Hematopoietic multipotent progenitor cell (in vitro differentiated cells): ENCODE measurements at places on chromosomes 2 and 18.

GRCh38 chr2:168243061-168243460 lies 4.3 kb downstream of the STK39 start:
- DNase-seq: no peak

DNA sequence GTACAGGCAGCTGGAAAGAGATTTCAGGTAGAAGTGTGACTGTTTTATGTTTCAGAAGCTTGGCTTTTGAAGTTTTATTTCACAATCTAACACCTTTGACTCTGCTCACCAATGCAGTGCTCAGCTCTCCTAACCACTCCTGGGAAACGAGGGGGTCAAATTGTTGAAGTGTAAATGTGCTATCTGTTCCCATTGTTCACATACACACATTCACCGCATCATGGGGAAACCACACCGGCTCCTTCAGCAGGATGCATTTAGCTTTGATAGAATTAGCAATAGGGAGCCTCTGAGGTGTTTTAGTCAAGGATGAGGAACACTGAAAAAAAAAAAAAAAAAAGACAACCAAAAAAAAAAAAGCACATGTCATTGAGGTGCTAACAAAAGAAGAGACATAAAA lies 13.4 kb upstream of the DLGAP1 start:
- DNase-seq: no peak

- DNase-seq: no peak
These were observed 274.0 kb upstream of the FIGN start for GRCh38 chr2:164009756-164010337.

- no peak for DNase-seq
These were observed 56.9 kb upstream of the TMEM178A start for GRCh38 chr2:39608686-39609441.

GRCh38 chr2:149808556-149808955 lies 221.0 kb upstream of the MMADHC start:
- DNase-seq: no peak

GRCh38 chr2:65096948-65097347 lies 33.0 kb downstream of the RAB1A start:
- DNase-seq: no peak

DNA sequence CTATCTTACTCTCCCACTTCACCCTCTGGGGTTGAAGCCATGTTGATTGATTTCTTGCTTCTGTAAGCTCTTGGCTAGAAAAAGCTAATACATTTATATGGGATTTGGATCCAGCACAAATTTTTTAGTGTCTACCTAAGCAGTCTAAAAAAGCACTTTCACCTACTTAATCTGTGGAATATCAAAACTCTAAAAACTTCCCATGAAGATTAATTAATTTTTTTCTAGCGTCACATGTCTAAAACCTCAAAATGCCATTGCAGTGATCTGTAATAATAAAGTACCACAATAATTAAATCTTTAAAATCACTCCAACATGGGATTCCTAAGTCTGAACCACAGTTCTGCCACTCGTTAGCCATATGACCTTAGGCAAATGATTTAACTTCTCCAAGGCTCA lies 180.1 kb downstream of the EN1 start:
- DNase-seq: no peak

DNA sequence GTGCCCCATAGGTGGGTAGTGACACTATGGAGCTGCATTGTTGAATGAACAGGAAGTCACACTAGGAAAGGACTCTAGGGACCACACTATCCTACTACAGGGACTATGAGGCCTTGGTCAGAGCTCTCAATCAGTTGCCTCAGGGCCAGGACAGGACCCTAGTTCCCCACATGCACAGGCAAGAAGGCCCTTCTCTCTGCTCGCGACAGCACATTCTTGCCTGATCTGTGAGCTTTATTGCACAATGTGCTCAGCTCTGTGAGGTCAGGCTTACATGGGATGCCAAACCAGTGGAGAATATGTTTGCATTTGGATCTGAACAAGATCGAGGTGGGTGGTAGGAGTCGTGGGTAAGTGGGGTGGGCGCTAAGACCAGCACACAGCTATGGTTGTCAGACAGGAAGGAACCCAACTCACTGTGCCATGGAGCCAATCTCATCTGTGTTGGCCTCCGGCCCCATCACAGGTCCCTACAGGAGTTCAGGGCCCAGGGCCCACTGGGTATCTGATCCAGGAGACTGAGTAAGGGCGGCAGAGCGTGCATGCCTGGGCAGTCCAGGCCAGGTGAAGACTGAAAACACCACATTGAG lies 8.0 kb downstream of the PCARE start:
- DNase-seq: no peak

GRCh38 chr2:219253753-219254589 lies at the start of gene TUBA4A:
Gene TUBA4A, minus strand, starts transcription at chr2:219253918. Its CDS starts 60 bp downstream, at chr2:219253858.
- DNase-seq: peak; percentile 85

GRCh38 chr2:10193851-10194820 lies 71.6 kb downstream of the RRM2 start:
- DNase-seq: no peak

DNA sequence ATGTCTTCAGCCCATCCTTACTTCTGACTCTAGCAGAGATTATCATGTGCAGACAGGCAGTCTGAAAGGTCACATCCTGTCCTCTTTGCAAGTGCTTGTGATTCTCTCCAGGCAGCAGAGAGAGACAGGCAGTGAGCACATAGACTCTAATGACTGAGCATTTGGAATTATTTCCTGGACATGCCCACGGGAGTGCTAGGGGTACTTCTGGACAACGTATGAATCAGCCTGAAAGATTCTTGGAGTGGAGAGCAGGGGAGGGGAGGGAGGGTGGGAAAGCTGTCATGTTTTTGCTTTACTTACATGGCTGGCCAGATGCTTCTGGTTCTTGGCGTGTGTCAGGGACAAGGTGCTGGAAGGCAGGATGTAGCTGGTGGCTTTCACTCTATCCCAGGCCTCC lies 150.6 kb downstream of the RIF1 start:
- no peak for DNase-seq

DNA sequence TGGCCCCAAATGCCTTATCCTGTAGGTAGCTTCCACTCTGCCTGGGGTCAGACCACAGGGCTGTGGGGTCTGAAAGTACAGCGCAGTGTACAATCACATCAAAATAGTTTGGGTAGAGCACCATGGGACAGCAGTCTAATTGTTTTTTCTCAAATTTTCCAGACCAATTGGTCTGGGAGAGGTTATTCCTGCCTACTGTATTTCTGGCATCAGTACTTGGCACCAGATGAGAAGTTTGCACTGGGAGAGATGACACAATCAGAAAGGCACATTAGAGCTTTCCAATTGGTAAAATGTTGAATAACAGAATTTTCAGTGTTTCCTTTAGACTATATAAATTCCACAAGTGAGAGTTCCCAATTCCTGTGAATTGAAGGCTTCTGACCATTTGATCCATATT lies 30.9 kb upstream of the LRRTM1 start:
- DNase-seq: no peak

DNA sequence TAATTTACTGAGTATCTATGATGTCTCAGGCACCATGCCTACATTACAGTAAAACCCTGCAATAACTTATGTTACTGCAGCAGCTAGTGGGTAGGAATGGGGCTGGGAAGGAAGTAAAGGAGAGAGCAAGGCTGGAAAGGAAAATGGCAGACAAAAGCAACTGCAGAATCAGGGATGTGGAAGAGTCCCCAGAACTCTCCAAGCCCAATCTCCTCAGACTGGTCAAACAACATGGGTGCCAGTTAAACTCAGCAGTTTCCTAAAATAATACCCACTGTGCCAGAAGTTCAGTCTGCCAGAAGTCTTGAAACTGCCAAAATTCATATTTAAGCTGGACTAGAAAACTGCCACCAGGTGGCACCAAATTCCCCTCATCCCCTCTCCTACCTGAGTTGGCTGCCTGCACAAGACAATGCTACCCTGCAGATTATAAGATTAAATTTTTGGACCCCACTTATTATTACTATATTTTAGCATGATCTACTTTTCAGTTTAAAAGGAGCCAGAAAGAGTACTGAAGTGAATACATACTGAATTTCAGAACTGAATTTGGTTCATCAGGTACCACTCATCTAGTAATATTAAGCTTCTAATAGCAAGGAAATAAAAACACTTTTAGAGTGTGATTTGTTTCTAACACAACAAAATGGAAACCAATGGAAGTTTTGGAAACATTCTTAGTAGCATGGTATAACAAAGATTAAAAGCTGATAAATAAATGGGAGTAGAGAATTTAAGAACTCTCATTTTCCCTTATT lies 86.8 kb upstream of the DNER start:
- DNase-seq: peak; percentile 57

- no peak for DNase-seq
These were observed 40.8 kb downstream of the PDIA6 start for GRCh38 chr2:10771786-10772185.

DNA sequence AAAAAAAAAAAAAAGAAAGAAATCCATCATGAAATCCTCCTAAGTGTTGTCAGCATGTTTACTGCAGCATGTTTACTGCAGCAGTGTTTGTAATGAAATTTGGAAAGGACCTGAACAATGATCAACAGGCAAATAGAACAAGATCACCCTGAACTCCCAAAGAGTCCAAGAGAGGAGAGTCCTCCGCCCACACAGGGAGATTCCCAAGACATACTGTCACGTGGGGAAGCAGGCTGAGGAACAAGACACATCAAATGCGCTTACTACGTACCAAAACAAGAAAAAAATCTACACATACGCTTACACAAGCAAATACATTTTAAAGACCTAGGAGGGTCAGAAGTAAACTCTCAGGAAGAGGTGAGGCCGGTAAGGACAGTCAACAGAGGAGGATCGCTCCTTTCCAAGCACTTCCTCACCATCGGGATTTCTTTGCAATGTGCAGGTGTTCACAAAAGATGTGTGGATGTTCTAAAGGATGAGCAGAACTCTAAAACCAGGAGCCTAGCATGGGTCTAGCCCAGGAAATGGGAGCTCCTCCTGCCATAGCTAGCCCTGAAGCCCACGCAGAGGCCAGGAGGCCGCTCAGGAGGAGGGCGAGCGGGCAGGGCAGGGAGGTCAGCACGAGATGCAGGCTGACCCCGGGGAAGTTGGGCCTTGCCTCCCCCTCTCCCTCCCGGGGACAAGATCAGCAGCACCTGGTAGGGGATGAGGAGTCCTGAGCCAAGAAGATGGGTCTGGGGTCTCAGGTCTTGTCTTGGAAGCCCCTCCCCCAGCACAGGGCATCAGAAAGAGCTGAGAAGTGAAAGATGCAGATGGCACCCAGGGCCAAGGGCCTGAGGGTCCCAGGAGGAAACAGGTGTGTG lies 66.4 kb downstream of the ZNF516 start:
- DNase-seq: no peak

DNA sequence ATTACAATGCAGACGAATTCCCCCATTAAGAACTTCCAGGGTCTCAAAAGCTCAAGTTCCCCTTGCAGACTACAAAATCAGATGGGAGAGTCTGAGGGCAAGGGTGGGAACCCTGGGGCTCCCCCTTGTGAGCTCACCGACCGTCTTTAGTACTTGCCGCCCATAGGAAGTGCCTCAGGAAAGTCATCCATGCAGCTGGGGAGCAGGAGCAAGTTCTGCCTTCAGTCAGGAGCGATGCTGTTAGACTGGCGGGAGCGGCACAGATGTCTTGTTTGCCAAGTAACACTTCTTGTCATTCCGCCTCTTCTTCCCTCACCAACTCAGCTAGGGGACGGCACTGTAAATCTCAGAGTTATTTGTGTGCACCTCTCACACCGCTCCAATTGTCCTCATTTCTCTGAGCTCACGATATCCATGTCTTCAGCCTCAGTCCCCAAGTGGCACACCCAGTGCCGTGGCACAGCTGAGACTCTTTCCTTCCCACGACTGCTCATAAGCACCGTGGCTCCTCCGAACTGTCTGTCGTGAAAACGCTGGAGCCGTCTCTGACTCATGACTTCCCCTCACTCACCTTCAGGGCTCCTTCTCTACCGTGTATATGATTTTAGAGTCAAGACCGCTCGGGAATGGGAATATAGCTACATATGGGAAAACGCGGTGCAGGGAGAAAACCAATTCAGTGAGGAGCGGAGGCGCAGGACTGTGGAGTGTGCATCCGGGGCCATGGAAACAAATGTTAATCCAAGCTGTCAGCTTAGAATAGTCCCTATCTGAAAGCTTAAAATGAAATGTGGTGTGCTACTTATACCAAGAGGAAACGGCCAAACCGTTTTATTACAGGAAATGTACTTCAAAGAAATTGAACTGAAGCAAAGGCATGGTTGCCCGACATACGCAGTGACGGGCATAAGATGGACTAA lies 34.0 kb downstream of the UXS1 start:
- no peak for DNase-seq

DNA sequence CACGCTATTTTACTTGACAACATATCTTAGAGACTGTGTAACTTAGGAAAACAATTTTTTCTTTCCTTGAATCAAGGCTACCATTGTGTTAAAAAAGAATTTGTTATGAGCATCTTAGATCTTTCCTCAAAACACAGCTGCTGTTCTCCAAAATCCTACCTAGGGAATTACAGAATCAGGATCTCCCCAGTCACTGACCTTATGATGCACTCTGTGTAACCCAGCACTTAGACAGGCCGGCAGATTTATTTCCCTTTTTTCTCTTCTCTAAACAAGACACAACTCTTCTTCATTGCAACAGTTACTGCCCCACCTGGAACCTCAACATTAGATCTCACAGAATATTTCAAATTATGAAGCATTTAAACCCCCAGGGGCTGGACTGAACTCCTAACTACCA lies 13.5 kb upstream of the C2orf15 start:
- DNase-seq: no peak

GRCh38 chr2:147547440-147547839 lies 297.4 kb upstream of the ACVR2A start:
- DNase-seq: no peak

DNA sequence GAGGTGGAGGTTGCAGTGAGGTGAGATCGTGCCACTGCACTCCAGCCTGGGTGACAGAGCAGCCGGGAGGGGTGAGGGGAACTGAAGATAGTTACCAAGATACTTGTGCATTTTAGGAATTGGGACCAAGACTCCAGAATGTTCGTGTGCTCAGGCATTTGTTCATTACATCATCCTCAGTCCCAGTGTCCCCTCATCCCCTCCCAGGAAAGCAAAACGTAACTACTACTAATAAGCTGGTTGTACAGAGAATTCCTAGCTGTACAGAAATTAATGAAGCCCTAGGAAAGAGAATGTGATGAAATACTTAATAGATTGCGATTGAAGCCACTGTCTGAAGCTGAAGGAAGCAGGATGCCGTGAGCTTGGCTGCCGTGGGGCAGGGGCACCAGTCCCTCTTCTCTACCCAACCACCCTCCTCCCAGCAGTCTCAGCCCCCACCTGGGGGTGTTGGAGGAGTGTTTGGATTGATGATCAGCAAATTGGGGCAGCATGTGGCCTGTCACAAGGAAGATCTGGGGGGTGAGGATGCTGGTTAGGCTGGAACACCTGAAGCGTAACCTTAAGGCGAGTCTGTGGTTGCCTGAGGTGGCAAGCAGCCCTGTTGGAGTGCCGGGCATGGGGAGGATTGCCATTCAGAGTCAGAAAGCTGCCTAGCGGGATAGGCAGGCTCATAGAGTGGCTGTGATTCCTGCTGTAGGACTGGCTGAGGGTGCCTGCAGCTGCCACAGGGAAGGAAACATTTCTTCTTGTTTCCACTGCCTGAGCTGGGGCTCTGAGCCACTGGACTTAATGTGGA lies 140.9 kb downstream of the SH3RF3 start:
- DNase-seq: no peak

GRCh38 chr2:10911291-10912075 lies at the start of gene KCNF1:
Gene KCNF1, plus strand, starts transcription at chr2:10911934. Its CDS starts 493 bp downstream, at chr2:10912427.
- DNase-seq: no peak

GRCh38 chr2:181312515-181312927 lies 144.7 kb upstream of the ITGA4 start:
- DNase-seq: no peak

- DNase-seq: no peak
These were observed 896.4 kb downstream of the TDRD15 start for GRCh38 chr2:22020091-22020742.
